ENCODE measurements at places on chromosomes 6 and 20.

DNA sequence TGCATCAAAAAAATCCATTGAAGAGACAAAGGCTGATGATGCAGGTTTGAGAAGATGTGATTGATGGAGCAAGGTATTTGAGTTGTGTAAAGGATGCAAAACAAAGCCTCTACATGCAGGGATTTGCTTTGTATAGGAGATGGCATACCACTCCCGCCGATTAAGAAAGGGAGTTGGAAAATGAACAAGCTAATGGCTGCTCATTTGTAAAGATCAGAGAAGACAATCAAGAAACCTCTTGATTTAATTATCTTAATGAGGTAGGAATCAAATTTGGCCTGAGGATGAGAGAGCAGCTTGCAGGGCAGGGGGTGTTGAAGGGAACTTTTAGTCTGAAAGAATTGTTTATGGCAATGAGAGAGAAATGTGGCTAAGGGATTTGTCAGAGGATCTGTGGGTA, 448.2 kb upstream of the ADGRB3 start:
- DNase-seq, result no peak

GRCh38 chr6:43644940-43645612, at the start of gene RSPH9:
Gene RSPH9, plus strand, starts transcription at chr6:43645036. Its CDS starts 63 bp downstream, at chr6:43645099.
- DNase-seq, result peak; percentile 70

DNA sequence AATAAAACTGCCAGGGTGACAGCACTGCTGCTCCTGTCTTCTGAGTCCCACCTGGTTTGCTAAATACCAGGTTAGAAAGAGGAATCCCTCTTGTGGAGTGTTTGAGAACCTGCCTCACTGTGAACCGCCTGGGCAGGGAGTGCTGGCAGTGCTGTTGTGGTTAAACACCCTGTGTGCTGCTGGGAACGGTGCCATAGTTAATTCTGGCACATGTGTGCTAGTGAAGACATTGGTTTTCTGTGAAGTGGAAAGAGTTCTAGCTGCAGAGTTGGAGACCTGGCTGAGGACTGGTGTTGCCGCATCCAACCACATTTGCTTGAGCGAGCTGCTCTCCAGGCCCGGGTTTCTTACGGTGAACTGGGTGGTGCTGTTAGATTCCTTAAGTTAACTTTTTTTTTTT, 72.7 kb downstream of the IGF2R start:
- no peak for DNase-seq

DNA sequence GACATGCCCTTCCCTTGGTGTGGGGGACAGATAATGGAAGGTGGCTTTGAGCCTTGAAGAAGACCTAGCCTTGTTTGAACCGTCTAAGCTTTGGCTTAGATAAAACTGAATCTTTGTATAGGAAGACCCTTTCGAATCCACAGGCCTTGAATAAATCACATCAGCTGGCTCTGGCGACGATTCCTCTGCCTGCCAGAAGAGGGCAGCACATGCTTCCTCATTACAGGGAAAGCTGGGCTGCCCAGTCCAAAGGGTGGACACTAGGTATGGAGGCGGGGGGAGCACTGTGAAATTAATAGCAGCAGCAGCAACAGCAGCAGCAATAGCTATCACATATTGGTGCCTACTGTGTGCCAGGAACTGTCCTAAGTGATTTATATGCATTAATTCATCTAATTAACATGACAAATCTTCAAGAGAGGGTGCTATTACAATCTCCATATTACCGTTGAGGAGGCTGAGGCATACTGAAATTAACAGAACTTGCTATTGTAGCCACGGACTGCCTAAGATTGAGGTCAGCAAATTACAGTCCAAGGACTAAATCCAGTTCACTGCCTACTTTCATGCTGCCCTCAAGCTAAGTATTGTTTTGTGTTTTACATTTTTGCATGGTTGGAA, 85.1 kb downstream of the CLIC5 start:
- DNase-seq, result peak; percentile 58

DNA sequence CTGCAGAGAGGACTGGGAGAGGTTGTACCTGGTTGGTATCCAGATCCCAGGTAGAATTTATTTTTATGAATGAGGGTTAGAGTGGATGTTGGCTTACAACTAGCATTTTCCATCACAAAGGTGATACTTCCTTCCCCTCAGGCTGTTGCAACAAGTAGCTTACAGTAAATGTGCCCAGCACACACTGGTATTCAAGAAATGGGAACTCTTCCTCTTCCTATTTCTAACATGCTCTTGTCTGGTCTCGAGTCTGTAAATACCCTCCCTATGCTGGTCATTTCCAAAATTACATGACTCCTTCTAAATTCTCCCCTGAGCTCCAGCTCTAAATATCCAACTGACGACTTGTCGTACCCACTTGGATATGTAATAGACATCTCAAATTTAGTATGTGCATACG, 90.1 kb upstream of the FOXC1 start:
- no peak for DNase-seq

DNA sequence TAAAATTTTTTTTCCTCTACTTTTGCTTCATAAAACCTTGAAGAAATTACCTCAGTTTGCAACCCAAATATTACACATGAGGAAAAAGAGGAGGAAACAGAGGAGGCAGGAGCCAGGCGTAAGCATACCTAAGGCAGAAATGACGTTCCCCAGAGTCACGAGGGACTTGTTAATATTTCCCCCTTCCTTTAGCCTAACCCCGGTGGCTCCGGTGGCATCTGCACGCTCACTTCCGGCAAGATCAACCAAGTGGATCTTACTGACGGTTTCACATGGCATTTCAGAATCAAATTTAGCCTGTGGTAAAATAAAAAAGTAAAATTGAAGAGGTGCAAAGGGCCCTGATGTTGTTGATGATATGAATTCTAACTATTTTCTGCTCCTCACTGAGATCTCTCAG, 67.4 kb downstream of the KIF16B start:
- no peak for DNase-seq

- no peak for DNase-seq
Measured at GRCh38 chr6:127921982-127922381, 21.1 kb upstream of the THEMIS start.

DNA sequence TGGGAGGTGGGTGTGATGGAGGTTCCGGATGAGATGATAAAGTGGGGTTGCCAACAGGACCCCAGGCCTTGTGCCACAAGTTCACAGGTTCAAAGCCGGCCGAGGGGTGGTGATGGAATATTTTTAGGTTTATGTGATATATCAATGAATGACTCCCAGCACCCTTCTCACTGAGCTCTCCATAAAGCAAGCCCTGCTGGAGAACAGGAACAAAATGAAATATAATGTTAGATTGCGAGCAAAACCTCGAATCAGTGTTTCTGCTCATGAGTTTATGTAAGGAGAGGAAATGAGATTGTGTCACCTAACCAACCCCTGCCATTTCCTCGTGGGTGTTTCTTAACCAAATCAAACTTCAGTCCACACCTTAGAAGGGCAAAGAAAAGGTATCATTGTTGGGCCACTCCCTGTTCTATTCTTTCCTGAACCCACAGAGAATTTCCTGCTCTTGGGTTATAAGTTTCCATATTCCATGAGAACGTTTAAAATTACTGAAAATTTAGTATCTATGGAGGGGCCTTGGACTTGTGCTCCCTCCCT, 192.2 kb upstream of the EXOC2 start:
- no peak for DNase-seq

DNA sequence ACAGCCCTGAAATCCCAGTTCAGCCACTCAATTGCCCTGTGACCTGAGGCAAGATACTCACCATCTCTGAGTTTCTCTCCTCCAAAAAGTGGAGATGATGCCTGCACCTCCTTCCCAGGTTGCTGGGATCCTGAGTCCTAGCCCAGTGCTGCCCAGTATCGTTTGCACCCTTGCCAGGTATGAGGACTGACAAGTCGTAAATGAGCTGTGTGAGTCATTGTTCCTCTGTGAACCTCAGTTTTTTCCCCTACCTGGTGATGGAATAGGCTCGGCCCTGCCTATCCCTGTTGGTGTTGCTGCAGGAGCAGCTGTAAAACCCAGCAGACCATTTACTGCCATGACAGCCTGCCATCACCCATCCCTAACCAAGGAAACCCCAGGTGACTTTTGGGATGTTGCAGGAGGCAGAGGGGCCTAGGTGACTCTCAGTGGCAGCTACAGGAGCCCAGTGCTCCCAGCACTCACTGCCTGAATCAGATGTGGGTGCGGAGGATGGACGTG, 229.3 kb downstream of the SYNDIG1 start:
- DNase-seq, result no peak

- no peak for DNase-seq
Measured at GRCh38 chr20:17796091-17796563, 96.4 kb downstream of the BANF2 start.

GRCh38 chr6:63425493-63425892, 105.7 kb upstream of the LGSN start:
- no peak for DNase-seq

DNA sequence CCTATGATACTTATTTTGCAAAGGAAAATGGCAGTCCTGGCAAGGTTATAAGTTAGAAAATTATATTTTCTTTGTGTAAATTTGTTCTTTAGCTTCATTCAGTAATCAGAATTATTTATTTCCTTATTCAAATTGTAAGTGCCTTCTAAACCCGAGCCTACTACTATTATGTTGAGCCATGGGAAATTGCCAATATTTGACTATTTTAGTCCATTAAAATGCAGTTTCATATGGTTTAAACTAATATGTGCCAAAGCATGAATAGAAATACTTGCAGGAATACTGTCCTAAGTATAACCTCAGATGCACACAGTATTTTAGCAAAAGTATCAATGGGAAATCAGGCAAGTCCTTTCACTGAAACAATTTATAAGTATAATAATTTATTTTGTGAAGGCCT, 228.4 kb downstream of the LAMA2 start:
- DNase-seq, result no peak

DNA sequence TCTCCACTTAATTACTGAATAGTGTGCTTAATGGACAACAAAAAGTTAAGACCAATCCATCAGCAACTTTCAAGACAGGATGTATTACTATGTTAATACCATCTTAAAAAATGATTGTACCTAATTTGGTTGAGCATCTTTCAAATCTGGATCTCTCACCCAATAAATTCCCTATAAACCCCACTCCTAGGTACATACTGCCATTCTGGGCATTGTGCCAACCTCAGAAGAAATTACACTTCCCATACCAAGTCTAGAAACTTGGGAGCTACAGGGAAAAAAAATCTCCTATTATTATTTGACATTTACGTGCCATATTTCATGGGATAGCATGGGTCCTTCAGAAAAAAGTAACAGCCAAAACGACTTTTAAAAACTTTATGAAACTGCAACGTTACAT, 5.1 kb downstream of the SYNCRIP start:
- no peak for DNase-seq

DNA sequence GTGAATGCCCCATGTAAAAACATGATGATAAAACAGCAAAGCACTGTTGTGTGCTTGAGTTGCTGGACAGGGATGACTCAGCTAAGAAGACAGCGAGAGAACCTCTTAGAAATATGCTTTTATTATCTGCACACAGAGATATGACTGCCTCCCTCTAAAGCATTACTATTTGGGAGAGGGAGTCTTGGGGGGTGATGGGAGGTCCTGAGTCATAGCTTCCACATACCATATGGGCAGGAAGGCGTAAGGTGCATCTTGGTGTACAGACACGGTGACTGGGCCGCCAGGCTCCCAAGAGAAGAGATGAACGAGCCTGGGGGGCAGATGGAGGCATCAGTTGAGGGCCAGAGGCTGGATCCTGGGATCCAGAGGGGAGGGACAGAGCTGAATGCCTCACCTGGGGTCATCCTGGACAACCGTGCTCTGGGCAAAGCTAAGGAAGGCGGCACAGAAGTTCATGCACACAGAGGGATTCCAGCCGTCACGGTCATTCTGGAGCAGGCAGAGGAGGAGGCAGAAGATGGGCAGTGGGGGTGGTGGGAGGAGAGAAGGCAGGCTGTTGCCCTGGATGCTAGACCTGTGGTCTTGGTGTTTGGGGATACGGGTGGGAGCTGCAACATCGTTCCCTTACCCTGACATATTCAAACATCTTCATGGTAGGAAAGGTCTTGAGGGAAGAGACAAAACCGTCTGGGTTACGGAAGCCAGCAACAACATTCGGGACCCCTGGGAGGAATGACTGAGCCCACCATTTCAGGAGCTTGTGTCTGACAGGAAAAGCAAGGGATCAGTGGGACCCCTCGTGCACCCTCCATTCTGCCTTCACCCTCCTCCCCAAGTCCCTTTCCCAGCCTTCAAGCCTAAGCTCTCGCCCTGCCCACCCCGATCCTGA, 2.0 kb downstream of the DXO start:
- no peak for DNase-seq

- no peak for DNase-seq
Measured at GRCh38 chr6:38353310-38354036, 286.3 kb downstream of the BTBD9 start.

DNA sequence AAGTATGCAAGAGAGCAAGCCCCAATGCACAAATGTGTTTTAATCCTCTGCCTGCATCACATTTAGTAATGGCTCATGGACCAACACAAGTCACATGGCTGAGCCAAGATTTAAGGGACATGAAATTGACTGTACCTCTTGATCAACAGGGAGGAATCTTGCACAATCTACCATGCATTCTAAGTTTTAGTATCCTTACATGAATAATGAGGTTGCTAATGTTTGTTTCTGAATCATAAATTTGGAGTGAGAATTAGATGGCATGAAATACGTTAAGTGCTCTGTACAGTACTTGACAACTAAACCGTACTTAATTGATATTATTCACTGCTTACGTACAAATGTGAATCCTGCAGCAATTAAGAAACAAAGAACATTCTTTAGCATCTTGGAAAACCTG, 553.8 kb upstream of the JAG1 start:
- no peak for DNase-seq

GRCh38 chr6:149174962-149175361, 142.6 kb upstream of the TAB2 start:
- DNase-seq, result no peak

DNA sequence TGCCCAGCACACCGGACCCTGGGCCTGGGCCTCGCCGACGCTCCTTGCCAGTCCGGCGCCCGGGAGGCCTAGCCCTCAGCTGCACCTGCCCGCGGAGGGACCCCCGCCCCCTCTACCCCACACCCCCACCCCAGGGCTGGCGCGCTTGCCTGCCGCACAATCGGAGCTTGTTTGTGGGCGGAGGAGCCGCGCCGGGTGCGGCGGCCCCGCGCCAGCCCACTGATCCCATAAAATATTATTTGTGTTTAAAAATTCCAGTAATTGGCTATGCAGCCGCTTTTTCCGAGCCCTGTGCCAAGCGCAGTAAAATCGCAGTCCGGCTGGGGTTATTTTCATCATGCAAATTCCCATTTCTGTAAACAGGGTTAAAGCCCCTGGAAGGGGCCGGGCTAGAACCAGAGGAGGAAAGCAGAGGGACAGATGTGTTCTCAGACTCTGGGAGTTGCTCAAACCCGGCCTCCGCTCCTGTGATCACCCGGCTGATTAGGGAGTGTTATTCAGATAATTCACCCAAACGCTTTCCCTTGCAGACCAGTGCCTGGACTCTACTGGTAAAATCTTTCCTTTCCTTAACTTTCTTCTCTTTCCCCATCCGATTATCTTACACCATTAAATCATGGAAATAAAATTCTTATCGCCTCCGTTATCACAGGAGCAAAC, 93.1 kb downstream of the NCR2 start:
- no peak for DNase-seq

DNA sequence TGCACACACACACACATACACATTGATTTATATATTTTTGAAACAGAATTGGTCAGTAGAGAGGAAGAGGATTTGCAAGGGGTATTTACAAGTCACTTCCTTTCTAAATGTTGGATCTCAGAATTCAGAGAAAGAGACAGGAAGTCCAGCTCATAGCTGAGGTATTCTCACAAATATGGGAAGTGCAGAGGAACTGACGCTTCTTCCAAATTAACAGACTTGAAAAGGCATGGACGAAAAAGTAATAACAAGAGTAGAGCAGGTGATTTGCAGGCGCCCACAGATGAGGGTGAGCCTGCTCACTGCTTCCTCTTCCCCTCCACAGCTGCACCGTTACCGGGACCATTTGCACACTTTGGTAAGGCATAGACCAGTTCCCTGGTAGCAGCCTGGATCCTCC, 246.4 kb downstream of the PHACTR1 start:
- no peak for DNase-seq
